Natural killer cell (primary cell): ENCODE measurements at places on chromosomes 6 and 20.

DNA sequence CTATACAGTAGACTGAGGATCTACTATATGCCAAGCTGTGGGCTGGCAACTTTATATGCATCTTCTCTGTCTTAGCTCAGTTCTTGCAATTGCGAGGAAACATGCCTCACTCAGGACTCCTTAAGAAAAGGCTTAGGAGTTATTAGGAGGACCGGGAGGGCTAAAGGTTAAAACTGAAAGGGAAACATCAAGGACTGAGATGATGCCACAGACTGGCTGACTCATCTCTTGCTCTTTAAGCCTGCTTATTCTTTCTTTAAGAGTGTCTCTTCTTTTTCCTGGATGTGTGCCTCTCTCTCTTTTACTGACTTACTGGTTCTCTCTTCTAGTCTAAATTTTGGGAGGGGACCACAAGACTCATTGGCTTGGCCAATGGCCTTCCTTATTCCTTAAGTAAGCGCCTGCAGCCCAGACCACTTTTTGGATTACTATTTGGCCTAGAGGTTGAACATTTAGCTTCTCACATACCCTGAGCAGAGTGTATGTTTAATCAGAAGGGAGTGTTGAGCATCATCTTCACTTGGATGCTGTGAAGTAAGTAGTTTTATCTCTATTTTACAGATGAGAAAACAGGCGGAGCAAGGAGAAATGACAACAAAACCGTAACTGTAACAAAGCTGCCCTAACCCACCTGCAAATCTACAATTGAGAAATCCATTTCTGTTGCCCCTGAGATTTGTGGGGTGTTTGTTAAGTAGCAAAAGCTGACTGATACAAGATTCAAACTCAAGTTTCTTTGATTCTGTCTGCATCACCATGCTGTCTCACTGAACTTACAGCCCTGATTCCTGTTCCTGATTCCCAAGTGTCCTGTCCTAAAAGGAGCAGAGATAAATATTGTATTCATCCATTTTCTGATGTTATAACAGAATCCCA is 7.2 kb upstream of the SDC4 start:
- DNase-seq = no peak

DNA sequence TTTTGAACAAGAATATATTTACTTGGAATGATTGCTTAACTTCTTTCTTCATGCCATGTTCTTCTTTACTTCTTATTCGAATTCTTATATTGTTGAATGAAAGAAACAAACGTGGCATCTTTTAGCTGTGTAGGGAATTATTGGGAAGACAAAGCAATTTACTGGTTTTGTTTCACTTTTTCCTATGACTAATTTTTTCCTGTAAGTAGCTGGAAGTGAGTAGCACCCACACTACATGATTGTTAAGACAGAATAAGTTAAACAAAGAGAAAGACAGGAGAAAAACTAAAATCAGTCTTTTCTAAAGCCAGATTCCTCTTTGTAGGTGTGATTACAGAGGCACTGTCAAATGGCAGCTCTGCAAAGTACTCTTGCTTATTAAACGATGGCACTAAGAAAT is 593.4 kb downstream of the EYS start:
- DNase-seq = no peak

DNA sequence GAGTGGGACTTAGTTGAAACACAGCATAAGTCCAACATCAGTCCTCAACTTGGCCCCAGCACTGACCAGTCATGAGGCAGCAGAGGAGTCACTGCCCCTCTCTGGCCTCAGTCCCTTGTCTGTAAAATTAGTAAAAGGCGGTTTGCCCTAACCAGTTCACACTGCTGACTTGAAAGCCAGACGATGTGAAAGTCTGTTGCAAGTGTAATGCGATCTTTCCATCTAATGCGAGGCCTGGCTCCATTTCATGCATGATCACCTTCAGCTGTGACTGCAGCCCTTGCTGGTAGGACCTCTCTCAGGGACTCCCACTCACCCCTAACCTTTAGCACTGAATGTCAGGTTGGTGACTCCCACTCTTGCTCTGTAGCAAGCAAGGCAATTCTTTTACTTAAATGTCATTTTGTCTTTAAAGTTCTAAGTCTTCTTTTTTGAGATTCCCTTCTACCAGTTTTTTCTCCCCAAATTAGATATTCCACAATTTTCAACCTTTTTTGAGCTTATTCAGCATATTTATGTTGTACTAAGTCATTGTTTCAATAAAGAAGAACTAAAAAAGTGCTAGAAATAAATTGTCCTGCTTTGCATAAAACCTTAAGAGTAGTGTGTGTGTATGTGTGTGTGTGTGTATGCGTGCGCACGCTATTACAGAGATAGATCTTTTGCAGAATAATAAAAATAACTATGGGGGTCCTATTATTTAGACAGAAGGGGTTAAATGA is 245.5 kb downstream of the PACRG start:
- DNase-seq = no peak

- DNase-seq = no peak
Observed at GRCh38 chr6:81565071-81565470, 187.4 kb downstream of the TENT5A start.

DNA sequence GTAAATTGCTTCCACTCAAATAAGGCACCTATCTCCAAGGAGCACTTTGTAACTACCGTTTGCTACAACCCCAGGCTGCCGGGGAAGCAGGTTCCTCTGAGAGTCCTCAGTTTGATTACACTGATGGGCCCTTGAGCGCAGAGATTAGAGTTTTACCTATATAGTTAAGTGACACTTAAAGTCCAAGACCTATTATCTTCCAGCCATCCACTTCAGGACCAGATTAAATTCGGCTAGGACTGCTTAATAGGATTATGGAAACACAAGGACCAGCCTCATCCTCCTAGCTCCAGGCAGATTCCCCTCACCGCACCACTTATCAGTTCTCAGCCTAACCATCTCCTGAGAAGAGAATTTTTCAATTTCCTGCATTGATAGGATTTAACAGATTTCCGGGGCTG is 64.7 kb upstream of the TIAM2 start:
- DNase-seq = no peak

- DNase-seq = no peak
Observed at GRCh38 chr20:22807045-22807444, 222.7 kb upstream of the FOXA2 start.
